Daoy (cell line): ENCODE measurements at places on chromosomes 3 and 15. TPM values are rescaled to one million over a fixed set of nuclear protein-coding genes. Genes with fewer than 3 reads are reported as not detected.
A peak's percentile ranks its signal among the peaks of the same experiment; 100 is the strongest.

The ADIPOQ gene
- not detected in 2 replicates for total RNA-seq

GRCh38 chr3:14915636-14916222 lies 31.7 kb upstream of the NR2C2 start:
- DNase-seq = peak; percentile 12

GRCh38 chr3:55619046-55619808 lies 132.1 kb upstream of the WNT5A start:
- no peak for DNase-seq

DNA sequence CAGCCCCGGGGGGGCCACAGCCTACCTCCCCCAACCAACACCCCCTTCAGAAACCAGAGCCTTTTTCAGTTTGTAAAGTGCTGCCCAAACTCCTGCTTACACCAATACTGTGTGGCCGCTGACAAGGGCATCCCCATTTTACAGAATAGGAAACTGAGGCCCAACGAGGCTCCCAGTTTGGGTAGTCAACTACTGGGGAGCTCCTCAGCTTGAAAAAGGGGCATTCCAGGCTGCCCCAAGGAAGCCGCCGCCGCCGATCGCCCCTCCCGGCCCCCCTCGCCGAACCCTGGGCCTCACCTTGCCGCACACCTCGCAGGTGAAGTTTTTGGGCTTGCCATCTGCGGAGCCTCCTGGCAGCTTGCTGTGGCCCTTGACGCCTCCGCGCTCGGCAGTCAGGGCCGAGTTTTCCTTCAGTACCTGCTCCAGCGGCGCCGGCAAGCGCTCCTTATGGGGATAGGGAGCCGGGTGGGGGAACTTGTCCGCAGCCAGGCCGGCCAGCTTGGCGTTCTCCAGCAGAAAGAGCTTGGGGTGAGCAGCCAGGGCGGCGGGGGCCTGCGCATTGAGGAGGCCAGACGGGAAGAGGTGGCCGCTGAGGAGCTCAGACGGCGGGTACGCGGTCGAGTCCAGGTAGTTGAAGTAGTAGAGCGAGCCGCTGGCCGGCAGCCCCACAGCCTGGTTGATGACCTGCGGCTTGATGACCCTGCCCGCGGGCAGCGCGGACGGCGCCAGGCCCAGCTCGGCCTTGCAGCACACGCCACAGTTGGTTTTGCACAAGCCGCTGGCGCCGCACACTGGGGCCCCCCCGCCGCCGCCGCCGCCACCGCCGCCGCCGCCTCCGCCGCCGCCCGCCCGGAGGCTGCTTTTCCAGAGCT lies 1.4 kb downstream of the FEZF2 start:
- DNase-seq = peak; percentile 9

- no peak for DNase-seq
Measured at GRCh38 chr15:53962646-53963561, 15.3 kb upstream of the UNC13C start.

DNA sequence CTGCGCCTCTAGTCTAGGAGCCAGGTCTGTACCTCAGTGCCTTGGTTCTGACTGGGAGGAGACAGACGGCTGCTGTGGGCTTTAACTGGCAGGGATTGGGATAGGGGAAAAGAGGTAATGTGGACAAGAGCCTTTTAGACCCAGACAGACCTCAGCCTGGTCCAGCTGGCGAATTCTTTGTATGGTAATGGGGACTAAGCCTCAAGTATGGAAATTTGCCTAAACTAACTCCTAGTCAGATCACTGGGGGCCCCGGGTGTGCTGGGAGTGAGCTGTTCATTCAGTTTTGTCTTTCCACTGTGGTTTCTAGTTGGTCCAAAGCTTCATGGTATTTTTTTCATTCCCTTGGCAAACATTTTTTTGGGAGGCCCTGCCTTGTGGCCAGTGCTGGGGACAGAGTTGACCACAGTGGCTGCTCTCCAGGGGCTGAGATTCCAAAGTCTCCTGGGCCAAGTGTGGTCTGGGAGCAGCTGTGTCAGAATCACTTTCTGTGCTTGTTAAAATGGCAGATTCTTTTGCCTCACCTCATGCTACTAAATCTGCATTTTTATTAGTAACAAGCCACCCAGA lies 261.4 kb upstream of the C2CD4B start:
- no peak for DNase-seq

- DNase-seq = no peak
Measured at GRCh38 chr15:92883163-92883875, 16.8 kb upstream of the CHD2 start.

DNA sequence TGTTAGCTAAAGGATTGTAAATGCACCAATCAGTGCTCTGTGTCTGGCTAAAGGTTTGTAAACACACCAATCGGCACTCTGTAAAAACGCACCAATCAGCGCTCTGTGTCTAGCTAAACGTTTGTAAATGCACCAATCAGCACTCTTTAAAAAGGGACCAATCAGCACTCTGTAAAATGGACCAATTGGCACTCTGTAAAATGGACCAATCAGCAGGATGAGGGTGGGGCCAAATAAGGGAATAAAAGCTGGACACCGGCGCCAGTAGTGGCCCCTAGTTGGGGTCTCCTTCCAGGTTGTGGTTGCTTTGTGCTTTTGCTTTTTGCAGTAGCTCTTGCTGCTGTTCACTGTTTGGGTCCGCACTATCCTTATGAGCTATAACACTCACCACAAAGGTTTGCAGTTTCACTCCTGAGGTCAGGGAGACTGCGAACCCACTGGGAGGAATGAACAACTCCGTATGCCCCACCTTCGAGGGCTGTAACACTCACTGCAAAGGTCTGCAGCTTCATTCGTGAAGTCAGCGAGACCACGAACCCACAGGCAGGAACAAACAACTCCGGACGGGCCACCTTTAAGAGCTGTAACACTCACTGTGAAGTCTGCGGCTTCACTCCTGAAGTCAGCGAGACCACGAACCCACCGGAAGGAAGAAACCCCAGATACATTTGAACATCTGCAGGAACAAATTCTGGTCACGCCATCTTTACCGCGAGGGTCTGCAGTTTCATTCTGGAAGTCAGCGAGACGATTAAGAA lies 1.1 kb upstream of the SUCLG2 start:
- DNase-seq = no peak

- DNase-seq = no peak
Measured at GRCh38 chr3:129971351-129972052, 3.0 kb upstream of the TRH start.

- peak; percentile 22 for DNase-seq
Measured at GRCh38 chr15:73601451-73602445, 31.4 kb downstream of the NPTN start.
